Epithelial cell of proximal tubule (primary cell): ENCODE measurements at places on chromosomes 1 and 21.

DNA sequence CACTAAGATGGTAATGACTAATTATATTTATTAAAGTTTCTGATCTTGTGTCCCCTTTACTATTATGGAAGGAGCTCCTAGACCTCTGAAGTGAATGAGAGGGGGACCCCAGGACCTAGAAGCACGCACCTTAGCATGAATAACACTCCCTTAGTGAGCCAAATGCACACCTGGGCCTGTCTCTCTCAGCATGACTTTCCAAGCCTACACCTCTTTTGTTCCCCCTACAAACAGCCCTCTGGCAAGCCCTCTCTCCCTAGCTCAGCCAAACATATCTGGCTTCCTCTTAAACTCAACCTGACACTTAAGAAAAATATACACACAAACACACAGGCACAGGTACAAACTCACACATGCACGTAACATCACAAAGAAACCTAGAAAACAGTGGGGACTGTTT is 7.3 kb upstream of the CTH start:
- DNase-seq, result no peak

DNA sequence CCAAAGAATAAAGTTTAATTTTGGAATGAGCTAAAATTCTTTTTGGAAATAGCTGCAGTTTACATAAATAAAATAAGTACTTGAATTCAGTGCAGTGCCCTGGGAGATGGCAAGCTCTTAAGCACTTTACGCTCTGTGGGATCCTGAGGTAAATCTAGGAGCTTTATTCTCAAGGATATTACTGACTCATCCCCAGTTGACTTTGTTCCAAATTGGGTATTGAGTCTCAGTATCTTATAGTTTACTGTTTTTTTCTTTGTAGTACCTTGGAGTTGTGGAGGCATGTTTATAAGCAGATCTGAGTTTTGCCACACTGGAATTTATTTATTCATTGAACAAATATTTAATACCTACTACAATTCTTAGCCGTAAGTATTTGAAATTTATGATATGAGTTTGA is 27.4 kb upstream of the HRNR start:
- no peak for DNase-seq

DNA sequence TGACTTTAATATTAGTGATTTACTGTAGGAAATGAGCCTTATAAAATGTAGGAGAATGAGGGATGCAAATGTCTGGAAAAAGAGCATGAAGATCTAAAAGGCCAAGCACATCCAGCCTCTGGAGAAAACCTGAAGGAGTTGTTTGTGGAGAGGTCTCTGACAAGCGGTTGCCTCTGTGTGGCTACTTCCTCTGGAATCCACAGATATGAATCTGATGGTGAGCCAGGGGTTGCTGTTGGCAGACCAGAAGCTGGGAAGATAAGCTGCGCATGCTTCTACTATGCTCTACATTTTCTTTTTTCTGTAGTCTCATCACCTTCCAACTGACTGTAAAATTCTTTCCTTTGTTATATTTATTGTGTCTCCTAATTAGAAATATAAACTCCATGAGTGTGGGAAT is 248.6 kb downstream of the OLFM3 start:
- DNase-seq, result no peak

DNA sequence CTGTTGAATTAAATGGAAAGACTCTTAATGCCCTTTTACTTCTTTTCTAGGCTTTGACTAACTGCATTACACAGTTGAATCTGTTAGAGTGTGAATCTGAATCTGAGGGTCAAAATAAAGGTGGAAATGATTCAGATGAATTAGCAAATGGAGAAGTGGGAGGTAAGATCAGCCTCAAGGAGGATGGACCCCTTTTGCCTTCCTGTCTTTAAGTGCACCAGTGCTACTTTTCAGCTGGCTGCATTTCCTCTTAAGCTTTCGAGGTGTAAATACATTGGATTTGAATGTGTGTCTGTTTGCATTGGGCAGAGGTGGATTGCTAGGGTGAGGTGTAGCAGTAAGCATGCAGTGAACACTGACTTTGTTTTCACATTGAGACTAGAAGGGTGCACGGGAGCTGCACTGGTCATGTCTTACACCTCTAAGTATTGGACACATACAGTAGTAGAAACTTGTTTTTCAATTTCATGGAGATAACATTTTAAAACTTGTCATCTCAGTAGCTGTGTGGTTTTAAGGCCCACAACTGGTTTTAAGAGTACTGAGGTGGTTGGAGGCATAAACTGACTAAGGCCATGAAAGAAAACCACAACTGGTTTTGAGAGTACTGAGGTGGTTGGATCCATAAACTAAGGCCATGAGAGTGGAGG is 35.4 kb downstream of the MIA3 start:
- DNase-seq, result no peak

- DNase-seq, result no peak
These were observed 10.1 kb downstream of the RAB7B start for GRCh38 chr1:205993068-205993467.

DNA sequence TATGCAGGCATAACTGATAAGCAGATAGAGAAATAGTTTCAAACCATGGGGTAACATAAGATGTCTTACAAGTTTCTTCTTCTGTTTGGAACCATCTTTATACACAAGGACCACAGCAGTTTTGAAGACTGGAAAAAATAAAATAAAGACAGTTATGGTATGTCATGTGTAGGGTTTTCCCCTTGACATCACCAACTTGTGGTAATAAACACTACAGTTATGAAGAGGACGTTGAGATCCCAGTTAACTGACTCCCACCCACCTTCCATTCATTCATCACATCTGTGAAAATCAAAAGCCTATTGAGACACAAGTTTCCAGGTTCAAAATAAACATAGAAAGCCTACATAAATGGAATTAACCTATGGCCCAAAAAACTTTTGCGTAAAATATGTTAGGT is 92.5 kb upstream of the KRTAP19-8 start:
- no peak for DNase-seq

DNA sequence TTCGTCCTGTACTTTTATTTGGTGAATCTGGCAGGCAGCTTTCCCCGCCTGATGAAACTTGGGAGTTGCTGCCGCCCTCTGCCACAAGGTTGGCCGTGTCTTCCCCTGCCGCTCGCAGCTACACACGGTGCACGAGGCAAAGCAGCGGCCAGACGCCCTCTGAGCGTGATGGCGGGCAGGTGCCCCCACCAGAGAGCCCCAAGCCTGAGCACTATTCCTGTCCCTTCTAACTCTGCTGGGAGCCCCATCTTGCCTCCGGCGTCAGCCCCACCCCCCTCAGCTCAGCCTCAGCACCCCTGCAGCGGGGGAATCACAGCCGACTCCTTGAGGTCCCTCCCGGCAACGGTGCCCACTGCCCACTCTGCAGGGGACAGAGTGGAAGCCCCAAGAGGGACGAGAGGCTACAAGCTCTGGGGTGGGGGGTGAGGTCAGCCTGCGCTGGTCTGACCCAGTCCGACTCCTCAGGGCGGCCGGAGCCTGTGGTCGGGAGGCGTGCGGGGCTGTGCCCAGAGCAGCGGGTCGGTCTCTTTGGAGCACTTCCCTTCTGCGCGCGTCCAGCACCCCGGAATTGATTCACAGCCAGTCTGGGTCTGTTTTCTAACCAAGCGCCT is 41.3 kb downstream of the RIPK4 start:
- DNase-seq, result no peak

DNA sequence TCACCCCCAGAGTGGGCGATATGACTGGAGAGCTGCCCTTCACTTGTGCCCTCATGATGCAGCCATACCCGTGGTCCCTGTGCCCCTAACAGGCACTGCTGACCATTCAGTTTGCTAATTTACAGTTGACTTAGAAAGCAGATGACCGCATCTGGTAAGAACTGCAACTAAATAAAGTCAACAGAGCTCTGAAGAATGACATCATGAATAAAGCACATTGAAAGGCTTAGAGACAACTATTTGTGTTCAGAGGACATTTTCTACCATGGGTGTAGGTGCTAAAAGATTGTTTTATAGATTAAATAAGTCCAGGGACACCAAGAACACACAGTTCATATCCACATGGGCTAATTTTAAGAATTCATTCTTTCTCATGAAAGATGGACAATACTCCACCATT is 65.5 kb downstream of the LPAR3 start:
- DNase-seq, result no peak

DNA sequence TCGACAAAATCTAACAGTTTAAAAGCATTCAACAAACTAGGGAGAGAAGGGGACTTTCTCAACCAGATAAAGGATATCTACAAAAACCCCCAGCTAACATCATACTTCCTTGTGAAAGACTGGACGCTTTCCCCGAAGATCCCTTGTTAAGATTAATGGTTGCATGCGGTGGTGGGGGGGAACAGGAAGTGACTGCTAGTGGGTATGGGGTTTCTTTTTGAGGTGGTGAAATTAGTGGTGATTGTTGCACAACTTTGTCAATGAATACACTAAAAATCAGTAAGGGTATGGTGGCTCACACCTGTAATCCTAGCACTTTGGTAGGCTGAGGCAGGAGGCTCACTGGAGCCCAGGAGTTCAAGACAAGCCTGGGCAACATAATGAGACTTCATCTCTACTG is 26.9 kb upstream of the EYA3 start:
- no peak for DNase-seq

- DNase-seq, result no peak
These were observed 9.9 kb upstream of the USH2A start for GRCh38 chr1:216433175-216433574.
